Stimulated activated CD8-positive, alpha-beta memory T cell treated with anti-CD3 and anti-CD28 coated beads, Interleukin-7, amount 100 ng/mL, for 1 hour (primary cell): ENCODE measurements at places on chromosomes 4 and X.

- DNase-seq = no peak
These were observed 158.0 kb upstream of the FAT1 start for GRCh38 chr4:186881521-186882220.

GRCh38 chrX:30538271-30538670 lies 39.3 kb downstream of the TASL start:
- no peak for DNase-seq

GRCh38 chr4:1208970-1209704 lies 36.8 kb upstream of the SPON2 start:
- no peak for DNase-seq

DNA sequence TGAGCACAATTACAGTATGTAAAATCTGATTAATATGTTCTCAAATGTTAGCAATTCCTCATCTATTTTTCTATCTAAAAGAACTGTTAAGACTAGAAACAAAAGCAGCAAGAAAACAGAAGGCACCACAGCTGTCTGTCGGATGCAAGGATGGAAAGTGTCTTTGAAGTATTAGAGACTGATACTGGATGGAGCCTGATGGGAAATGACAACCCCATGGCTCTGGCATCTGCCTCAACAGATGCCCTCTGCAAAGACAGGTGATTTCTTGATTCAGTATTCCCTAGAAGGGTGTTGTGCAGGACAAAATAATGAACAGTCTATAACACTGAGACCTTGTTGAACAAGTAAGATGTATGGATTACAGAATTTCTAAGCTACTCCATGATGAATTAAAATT lies 19.7 kb downstream of the LRCH2 start:
- no peak for DNase-seq

- no peak for DNase-seq
These were observed 56.6 kb downstream of the PDLIM5 start for GRCh38 chr4:94508296-94508695.

GRCh38 chrX:103464072-103464773 lies 55.1 kb downstream of the RAB40A start:
- DNase-seq = no peak
